ENCODE measurements at places on chromosomes 3 and 15.

GRCh38 chr3:55270976-55271375, 216.1 kb downstream of the WNT5A start:
- no peak for DNase-seq

- no peak for DNase-seq
Measured at GRCh38 chr3:160820430-160820829, 64.4 kb downstream of the PPM1L start.

DNA sequence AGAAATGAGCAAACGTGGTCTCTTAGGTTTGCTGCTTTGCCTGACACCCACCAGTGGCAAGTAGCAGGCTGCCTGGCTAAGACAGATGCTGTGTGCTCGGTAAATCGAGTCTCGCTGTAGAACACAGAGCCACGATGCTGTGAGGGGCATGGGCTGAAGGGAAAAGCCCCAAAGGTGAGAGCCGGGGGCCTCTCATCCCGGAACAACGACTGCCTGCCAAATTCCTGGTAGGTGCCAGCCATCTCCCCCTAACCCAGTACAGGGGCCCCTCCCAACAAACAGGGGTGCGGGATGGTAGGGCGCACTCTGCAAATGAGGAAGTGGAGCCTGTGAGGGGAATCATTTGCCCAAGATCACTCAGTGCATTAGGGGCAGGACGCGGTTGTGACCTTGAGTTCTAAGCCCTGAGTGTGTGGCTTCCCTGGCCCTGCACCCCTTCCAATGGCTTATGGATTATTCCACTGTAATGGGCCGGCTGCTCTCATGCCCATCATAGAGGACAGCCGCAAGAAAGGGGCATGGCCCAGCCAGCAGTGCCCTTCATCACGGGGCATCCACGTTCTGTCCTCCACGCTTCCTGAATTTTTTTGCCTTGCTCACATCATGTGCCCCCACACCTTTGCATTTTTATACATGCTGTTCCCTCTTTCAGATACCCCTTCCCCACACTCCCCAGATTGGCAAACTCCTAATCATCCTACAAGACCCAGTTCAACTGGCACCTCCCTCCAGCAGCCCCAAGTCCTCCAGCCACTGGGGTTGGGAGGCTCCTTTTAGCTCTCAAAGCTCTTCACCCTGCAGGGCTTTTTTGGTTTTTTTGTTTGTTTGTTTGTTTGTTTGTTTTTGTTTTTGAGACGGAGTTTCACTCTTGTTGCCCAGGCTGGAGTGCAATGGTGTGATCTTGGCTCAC, 125.4 kb downstream of the NUP210 start:
- DNase-seq = no peak

- DNase-seq = no peak
Measured at GRCh38 chr3:65251375-65251774, 563.6 kb upstream of the ADAMTS9 start.

GRCh38 chr15:63022181-63022580, 20.4 kb upstream of the TPM1 start:
- no peak for DNase-seq

DNA sequence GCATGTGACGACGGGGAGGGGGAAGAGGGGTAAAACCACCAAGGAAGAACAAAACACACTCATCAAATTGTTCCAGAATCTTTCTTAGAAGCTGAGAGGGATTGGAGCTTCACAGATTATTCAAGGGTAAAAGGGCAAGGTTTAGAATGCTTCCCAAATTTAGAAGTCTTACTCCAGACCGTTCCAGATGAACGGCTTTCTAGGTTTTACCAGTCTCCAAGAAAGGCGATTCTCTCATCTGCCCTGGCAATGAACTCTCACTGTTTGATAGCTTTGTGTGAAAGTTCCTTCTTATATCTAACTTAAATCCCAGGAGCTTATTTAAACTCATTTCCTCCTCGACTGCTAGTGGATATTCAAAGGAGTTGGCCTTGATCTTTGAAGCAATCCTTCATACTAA, 124.3 kb upstream of the PRICKLE2 start:
- no peak for DNase-seq

GRCh38 chr3:112739252-112739965, 98.5 kb upstream of the CCDC80 start:
- peak; percentile 22 for DNase-seq

Measured in CD4-positive, alpha-beta T cell treated with Interleukin-6 at 100 ng/mL for 8 hours (primary cell).